NCI-H1417 (cell line): ENCODE measurements at places on chromosomes 7 and 10.
A peak's percentile ranks its signal among the peaks of the same experiment; 100 is the strongest.

GRCh38 chr10:101772017-101772894, 3.7 kb downstream of the FGF8 start:
- DNase-seq: no peak

- no peak for DNase-seq
Measured at GRCh38 chr7:71912476-71912875, 499.7 kb downstream of the CALN1 start.

- DNase-seq: no peak
Measured at GRCh38 chr10:50345545-50345944, 94.2 kb upstream of the ASAH2 start.

GRCh38 chr7:36961693-36962092, 237.4 kb upstream of the AOAH start:
- DNase-seq: no peak

DNA sequence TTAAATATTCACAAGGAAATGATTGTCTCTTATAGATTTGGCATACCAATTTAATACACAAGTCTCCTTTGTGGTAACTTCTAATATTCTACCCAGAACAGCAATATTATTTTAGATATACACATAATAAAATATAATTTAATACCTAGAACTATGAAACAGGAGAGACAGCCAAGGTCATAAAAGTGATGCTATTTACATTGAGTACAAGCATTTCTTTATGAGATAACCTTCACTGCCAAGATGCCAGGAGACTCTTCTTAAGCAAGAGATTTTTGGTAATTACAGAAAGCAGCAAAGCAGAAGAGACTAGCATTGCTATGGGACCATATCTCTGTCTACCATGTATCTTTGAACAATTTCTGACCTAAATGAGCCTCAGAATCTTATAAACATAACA, 764.6 kb upstream of the GHITM start:
- DNase-seq: no peak

DNA sequence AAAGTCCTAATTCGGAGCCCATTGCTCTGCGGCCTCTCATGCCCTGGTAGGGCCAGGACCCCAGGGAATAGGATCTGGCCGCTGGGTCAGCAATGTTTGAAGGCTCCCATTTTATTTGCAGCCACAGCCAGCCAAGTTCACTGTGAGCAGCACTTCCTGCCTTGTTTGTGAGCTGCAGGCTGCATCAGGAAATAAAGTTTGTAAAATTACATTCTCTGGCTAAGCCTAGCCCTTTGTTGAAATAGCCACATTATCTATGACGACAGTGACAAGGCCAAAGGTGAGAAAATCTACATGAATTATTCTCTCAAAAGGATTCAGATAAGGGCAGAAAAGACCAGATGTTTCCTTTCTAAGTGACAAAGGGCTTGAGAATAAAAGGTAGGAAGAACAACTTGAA, 23.7 kb upstream of the ITGB1 start:
- no peak for DNase-seq

- no peak for DNase-seq
Measured at GRCh38 chr10:117551330-117552155, 9.0 kb downstream of the EMX2 start.

DNA sequence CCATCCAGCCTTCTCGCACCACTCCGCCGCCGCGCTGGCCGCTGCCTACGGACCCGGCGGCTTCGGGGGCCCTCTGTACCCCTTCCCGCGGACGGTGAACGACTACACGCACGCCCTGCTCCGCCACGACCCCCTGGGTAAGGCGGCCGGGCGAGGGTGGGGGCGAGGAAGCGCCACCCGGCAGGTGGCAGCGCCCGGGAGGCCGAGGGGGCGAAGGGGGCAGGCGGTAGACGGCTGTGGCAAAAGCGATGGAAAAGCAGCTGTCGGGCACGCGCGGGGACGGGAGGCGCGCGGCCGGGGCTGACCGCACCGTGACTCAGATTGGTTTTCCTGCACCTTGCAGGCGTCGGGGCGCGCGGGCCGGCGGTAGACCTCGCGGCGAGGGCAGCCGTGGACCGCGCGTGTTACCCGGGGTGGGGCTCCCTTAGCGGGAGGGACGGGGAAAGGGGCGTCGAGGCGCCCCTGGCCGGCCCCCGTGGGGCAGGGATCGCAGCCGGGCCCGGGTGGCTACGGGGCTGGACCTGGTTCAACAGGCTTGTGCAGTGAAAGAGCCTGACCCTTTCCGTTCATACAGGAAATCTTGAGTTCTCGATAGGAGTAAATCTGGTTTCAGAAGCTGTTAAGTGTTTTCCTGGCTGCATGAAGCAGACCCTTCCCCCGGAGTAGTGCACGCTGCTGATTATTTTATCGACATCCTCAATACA, 608 bp downstream of the HHEX start:
- DNase-seq: no peak

GRCh38 chr10:93816123-93816747, 58.5 kb downstream of the LGI1 start:
- peak; percentile 16 for DNase-seq

DNA sequence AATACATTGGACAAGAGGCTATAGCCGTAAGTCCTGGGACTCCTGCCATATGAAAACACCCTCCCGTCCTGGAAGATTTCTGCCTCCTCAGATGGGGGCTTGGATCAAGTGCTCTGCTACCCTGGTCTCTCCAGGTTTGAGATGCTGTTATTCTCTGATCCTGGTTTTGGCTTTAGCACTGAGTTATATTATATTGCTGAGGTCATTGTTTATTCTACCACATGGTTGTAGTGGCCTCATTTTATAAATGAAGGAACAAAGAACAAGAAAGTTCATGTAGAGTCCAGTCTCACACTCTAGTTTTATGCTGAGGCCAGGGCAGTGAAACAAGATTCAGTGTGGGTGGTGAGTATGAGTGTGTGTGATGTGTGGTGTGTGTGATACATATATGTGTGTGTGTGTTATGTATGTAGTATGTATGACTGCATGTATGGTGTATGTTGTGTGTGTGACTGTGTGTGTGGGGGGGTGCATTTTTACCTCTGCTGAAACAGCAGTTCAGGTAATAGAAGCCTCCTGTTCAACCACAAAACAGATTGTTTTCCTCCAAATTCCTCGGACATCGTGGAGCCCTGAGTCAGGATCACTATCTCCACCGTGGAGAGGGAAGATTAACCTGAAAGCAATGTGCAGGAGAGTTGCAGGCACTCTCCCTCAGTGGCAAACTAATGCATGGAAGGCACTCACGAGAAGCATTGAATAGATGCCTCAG, 80.7 kb downstream of the C7orf25 start:
- no peak for DNase-seq

DNA sequence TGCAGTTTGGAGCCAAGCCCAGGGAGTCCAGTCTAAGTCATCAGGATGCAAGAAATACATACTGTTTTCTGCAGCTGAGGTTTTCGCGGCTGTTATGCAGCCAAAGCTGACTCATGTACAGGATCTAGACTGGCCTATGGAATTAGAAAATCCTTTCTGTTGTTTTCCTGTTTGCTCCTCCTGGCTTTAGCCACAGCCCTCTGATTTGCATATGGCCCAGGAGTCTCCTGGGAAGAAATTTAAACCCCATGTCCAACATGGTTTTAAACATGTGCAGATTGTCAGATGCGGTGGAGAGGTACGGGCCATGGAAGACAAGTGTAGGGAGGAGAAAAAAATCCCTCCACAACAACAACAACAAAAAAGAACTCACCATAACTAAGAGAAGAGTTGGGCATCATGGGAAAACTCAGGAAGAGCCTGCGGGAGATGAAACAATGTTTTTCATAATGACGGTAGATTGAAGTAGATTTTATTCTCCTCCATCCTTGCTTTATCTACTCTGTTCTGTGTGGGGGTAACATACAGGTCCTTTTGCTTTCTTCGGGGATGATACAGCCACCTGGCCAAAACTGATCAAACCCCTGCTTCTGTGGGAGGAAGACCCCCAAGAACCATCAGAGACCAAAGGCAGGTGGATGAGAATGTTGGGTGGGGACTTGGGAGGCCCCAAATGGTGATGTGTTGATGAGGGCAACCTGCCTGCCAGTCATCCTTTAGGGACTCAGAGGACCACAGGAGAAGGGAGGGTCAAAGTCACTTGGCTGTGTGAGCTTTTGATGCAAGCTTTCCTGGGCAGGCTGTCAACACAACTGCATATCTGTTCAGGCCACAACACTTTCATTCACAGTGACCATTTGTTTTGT, 29.8 kb upstream of the GNA12 start:
- no peak for DNase-seq

DNA sequence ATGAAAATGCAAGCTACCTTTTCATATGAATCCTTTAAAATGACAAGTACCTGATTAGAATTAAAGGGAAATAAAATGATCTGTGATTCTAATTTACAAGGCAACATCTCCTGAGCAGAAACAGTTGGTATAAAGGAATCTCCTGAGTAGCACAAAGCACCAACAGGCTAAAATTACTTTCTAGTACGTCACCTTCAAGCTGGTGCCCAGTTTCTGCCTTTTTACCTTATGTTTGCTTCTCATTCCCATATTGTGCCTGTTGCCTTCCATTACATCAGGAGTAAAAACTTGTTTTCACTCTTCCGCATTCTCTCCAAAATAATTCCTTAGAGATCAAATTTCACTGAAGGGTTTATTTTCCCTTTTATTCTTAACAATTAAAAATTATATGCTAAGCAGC, 587.1 kb upstream of the KCND2 start:
- no peak for DNase-seq

- no peak for DNase-seq
Measured at GRCh38 chr7:50339990-50340500, 35.5 kb downstream of the IKZF1 start.

- DNase-seq: no peak
Measured at GRCh38 chr10:126122881-126123280, 226.5 kb downstream of the FANK1 start.

- DNase-seq: no peak
Measured at GRCh38 chr7:42096681-42097561, 140.1 kb downstream of the GLI3 start.

DNA sequence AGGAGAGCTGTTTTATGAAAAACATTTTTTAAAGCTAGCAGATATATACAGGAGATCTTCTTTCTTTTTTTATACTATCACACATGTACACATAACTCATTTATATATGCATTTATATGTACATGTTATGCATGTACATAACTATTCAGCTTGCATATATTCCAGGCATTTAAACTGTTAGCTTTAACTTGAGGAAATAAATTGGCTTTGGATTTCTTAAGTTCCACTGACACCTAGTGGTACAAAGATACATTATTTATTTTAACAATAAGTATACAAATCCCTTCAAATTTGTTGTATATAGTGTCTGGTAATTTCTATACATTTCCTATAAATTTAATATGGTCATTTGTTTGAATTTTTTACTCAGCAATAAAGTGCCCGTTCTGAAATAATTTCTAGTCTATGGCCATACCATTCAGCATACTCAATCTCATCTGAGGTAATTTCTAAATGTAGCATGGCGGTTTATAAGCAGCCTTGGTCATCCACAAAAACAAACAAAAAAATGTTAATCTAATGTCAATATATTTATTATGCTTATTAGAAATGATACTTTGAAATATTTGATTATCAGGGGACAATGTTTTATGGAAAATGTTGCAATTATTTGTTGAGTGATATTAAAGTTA, 11.6 kb downstream of the ZDHHC6 start:
- no peak for DNase-seq

GRCh38 chr10:121357401-121357800, 240.8 kb downstream of the FGFR2 start:
- DNase-seq: no peak

DNA sequence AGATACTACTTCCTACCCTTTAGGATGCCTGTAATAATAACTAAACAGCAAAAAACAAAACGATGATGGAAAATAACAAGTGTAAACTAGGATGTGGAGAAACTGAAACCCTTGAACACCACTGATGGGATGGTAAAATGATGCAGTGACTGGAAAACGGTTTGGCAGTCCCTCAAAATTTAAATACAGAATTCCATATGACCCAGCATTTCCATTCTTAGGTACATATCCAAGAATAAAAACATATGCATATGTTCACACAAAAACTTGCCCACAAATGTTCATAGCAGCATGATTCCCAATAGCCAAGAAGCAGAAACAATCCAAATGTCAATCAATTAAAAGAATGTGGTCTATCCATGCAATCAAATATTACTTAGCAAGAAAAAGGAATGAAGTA, 25.8 kb downstream of the SMURF1 start:
- DNase-seq: no peak

GRCh38 chr7:50552921-50553320, 12.3 kb downstream of the DDC start:
- DNase-seq: no peak

DNA sequence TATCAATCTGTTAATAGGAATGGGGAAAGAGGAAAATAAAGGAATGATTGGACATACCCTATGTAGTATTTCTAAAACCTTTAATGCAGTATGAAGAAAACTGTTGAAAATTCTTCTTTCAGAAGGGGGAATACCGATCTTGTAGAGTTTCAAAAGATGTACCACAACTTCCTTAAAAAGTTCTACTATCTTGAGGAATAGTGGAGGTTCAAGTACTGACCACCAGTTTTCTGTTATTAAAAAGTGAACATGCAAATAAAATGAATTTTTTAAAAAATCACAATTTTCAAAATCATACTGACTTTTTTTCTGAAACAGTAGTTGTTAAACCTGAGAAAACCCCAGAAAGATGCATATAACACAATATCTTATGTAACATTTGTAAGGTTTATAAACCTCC, 86.5 kb downstream of the HERC4 start:
- no peak for DNase-seq

DNA sequence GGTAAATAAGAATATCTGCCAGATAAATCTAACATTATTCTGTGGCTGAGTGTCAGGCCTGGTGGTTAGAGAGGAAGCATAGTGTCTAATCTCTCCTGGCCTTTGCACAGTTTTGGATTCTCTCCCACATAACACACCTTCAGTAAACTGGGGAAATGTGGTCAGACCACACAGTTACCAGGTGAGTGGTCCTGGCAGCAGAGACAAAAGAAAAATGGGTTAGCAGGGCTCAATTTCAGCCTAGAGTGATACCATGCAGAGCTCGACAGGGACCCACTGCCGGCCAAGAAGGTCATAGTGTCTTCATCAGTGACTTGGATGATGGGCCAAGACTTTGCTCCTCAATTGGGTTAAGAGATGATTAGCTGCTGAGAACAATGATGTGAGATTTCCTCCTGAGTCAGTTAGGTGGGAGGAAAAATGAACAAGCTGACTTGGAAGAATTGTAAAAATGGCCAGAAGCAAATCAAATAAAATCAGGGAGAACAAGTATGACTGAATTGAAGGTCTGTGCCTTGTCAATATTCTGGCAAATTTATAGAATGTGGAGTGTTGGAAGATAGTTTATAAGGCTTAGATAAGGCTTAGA, 69.2 kb upstream of the EFCAB10 start:
- DNase-seq: no peak

DNA sequence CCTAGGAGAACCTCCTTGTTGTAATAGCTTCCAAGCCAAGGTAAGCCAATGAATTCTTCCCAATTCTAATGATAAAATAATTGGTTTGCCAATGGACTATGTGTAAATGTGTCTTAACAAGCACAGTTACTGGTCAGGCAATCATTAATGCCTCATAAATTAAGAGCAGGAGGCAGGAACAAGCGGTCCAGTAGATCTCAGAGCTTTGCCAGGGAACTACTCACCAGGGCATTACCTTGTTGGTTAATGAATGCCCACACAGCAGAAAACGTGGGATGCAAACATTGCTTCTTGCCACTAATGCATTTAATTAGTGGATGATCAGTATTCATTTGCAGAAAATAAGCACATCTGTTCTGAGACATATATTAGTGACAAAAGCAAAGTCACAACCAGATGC, 26.7 kb upstream of the ZNF800 start:
- no peak for DNase-seq

GRCh38 chr7:150439967-150440366, 10.5 kb upstream of the GIMAP8 start:
- no peak for DNase-seq

- no peak for DNase-seq
Measured at GRCh38 chr7:83155407-83155806, 7.3 kb downstream of the PCLO start.

- DNase-seq: no peak
Measured at GRCh38 chr7:36048141-36048901, 104.7 kb upstream of the EEPD1 start.
